ENCODE measurements at places on chromosomes 16 and 17. TPM values are rescaled to one million over a fixed set of nuclear protein-coding genes. Genes with fewer than 3 reads are reported as not detected.

Gene STAT3
- total RNA-seq = 408 TPM

Gene BBS2
- total RNA-seq = 19.2 TPM

DNA sequence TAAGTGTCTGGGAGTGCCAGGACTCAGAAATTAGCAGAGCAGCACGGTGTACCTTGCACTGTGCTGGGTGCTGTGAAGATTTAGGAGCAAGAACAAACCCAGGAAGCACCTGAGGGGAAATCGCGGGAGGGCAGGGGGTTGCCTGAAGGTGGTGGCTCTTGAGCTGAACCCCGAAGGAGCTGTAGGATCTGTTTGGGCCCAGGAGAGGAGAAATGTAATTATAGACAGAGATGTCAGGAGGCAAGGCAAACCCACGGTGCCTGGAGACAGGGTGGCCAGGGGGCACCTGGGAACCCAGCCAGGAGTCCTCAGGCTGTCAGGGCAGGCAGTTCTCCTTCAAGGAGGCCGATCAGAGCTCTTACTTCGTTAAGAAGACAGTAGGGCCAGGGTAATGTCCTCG lies 109.1 kb downstream of the C16orf78 start:
- peaks cover 3% of the 10 kb centered on the region for H3K27me3 ChIP-seq
- H3K4me1 ChIP-seq = peaks cover 5% of the 10 kb centered on the region
- H3K4me3 ChIP-seq = no peak overlapping the region

- H3K4me3 ChIP-seq = no peak overlapping the region
- no peaks in the 10 kb centered on the region for H3K36me3 ChIP-seq
- no peaks in the 10 kb centered on the region for H3K4me1 ChIP-seq
- DNase-seq = no peak
Measured at GRCh38 chr17:10439816-10440215, 18.1 kb upstream of the MYH8 start.

DNA sequence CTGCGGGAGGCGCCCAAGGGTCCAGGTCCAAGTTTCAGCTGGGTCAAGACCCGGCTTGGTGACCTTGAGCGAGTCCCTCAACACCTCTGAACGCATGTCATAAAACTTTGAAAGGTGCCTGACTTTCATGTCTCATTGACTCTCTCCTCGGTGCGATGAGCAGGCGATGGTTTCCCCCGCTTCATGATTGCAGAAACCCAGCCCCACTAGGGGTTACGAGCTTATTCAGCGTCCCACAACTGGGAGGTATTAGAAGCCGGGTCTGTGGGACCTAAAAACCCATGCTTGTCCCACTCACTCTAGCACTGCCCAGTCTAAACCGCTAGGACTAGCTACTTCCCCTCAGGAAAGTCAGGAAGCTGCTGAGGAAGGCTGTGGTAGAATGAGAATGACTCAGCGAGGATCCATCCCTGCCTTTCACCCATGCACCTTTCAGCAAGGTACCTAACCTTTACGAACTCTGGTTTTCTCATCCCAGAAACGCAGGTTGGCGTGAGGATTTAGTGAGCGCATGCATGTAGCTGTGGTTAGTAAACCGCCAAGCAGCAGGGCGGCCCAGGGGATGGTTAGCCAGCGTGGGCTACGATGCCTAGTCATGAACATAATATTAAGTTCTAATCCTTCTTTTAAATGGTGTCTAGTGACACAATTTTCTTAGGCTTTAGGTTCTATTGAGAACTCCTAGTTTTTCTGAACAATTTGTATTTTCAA lies 26.2 kb upstream of the RFFL start:
- peaks cover 48% of the 10 kb centered on the region for H3K4me1 ChIP-seq
- peak overlapping the region; percentile 96 for H3K27ac ChIP-seq
- H3K4me3 ChIP-seq = peak overlapping the region; percentile 85

GRCh38 chr17:68461122-68461539 lies 3.8 kb upstream of the WIPI1 start:
- DNase-seq = peak; percentile 46
- H3K36me3 ChIP-seq = no peaks in the 10 kb centered on the region
- H3K4me3 ChIP-seq = peak overlapping the region; percentile 42
- H3K4me1 ChIP-seq = peaks cover 56% of the 10 kb centered on the region
- peak overlapping the region; percentile 81 for H3K27ac ChIP-seq

DNA sequence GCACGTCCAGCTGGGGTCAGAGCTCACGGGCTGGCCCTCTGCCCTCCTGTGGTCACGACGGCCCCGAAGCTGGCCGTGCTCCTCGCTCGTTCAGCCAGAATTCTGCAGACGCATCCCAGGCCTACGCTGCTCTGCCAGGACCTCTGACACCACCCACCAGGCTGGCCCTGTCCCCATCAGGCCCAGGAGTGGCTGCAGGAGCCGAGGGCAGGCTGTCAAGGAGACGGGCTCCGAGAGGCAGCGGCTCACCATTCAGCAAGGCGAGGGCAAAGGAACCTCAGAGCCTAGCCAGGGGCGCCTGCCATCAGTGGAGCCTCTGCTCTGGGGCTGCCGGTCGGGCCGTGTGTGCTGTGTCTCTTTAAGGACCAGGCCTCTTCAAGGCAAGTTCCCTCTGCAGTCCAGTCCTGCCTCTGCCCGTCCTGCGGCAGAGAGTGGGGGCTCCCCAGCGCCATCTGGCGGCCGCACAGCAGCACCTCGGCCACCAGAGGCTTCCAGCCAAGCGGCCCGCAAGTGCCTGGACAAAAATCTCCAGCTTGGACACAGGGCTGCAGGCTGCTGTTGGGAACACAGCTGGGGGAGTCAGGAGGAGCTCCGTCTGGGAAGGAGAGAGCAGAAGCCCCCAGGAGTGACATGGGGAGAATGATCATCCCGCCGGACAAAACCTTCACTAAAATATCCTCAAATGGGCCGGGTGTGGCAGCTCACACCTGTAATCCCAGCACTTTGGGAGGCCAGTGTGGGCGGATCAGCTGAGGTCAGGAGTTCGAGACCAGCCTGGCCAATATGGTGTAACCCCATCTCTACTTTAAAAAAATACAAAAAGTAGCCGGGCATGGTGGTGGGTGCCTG lies 7.4 kb upstream of the ABR start:
- H3K4me3 ChIP-seq = no peak overlapping the region
- no peaks in the 10 kb centered on the region for H3K27me3 ChIP-seq
- H3K27ac ChIP-seq = no peak overlapping the region

- DNase-seq = no peak
- peaks cover 7% of the 10 kb centered on the region for H3K36me3 ChIP-seq
- peaks cover 10% of the 10 kb centered on the region for H3K4me1 ChIP-seq
- no peaks in the 10 kb centered on the region for H3K27me3 ChIP-seq
Measured at GRCh38 chr16:31087971-31088370, 772 bp downstream of the PRSS53 start.

- H3K27me3 ChIP-seq = no peaks in the 10 kb centered on the region
Measured at GRCh38 chr16:5874899-5875298, 777.3 kb upstream of the EEF2KMT start.

DNA sequence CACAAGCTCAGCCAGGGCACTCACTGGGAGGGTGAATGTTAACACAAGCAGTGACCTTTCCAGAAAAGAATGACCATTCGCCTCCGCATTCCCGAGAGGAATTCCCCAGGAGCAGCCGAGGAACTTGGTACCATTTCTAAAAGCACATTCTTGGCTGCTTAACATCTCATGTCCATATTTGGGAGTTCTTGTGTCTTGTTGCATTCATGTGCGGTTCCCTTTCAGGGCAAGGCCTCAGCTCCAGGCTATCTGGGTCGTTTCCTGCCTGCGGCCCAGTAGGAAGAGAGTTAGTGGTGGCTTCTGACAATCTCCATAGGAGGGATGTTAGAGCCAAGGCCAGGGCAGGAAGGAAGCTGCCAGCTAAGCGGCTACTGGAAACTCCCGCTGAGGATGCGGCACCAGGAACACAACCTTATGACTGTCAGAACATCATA lies 27.8 kb upstream of the MEAK7 start:
- H3K4me3 ChIP-seq = no peak overlapping the region
- no peaks in the 10 kb centered on the region for H3K27me3 ChIP-seq
- H3K36me3 ChIP-seq = peaks cover 6% of the 10 kb centered on the region
- H3K27ac ChIP-seq = no peak overlapping the region
- no peak for DNase-seq

DNA sequence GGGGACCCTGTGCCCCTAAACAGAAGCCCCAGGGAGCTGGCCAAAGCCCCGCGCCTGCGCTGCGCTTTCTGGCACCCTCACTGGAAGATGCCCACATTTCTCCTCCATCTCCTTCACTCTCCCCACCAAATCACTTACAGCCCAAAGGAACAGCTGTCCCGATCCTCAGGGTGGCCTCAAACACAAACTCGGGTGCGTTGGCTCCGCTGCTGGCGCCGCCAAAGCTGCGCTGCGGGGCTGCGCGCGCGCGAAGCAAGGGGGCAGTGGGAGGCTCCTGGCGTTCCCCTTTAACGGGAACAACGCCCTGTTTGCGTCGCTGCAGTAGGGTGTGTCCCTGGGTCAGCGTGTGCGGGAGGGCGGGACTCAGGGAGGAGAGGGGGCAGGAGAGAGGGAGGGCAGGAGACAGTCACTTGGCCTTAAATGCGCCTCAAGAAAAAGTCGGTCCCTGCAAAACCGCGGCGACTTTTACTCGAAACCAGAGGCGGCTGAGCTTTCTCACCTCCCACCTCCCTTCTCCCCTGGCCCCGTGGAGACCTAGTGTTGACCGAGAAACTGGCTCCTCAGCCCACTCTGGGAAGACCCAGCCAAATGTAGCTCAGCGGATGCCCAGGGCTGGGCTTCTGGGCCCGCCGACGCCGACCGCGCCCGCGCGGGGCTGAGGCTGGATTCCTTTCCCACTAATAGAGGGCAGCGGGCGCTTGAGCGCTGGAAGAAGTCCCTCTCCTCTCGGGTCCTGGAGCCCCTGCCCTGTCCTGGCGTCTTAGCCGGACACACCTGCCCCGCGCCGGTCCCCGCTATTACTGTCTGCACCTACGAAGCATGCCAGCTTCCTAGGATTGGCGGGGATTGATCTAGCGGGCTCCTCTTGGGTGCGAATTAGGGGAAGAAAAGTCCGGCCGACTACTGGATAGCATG lies 2.6 kb downstream of the PMP22 start:
- no peak for DNase-seq
- no peak overlapping the region for H3K27ac ChIP-seq
- H3K4me3 ChIP-seq = no peak overlapping the region
- H3K4me1 ChIP-seq = peaks cover 10% of the 10 kb centered on the region
- peaks cover 65% of the 10 kb centered on the region for H3K27me3 ChIP-seq

GRCh38 chr16:58025351-58026138 lies at the start of gene MMP15:
MMP15 (plus strand) TSS chr16:58025754; CDS start chr16:58026351, 597 bp downstream.
- peaks cover 10% of the 10 kb centered on the region for H3K4me1 ChIP-seq
- peak; percentile 60 for DNase-seq
- no peak within 1 kb of the TSS for H3K27ac ChIP-seq
- H3K27me3 ChIP-seq = no peaks in the 10 kb centered on the region
- peak within 1 kb of the TSS; percentile 79 for H3K4me3 ChIP-seq

DNA sequence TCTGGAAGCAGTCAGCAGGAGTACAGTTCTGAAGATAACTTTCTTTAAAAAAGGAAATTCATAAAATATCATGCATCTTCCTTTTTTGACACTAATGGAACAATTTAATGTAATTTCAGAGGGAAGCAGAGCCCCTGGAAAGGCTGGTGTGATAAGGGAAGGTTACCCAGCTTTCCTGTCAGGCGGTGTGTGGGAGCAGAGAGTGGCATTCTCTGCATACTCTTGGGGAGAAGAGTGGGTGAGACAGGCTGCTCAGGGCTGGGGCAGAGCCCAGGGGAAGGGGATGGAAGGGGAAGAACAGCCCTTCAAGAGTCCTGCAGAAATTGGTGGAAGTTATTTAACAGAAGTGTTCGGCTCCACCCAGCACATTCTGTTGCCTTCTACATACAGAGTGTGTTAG lies 84.7 kb downstream of the PRKCB start:
- H3K36me3 ChIP-seq = peaks cover 9% of the 10 kb centered on the region
- no peak for DNase-seq
- H3K4me1 ChIP-seq = peaks cover 52% of the 10 kb centered on the region
- H3K27ac ChIP-seq = no peak overlapping the region
- H3K27me3 ChIP-seq = no peaks in the 10 kb centered on the region
- H3K4me3 ChIP-seq = no peak overlapping the region
